Activated naive CD4-positive, alpha-beta T cell treated with anti-CD3 and anti-CD28 coated beads for 36 hours (primary cell): ENCODE measurements at places on chromosomes 2 and 18. TPM values are rescaled to one million over a fixed set of nuclear protein-coding genes. Genes with fewer than 3 reads are reported as not detected.

SOX11 gene
- not detected for total RNA-seq

UGT1A5 gene
- total RNA-seq, result not detected

GNAL gene
- total RNA-seq, result not detected

CABLES1 gene
- 0.12 TPM for total RNA-seq

TGFA gene
- total RNA-seq, result 0.64 TPM

ZFP36L2 gene
- 37.3 TPM for total RNA-seq

SDC1 gene
- 0.67 TPM for total RNA-seq

DNA sequence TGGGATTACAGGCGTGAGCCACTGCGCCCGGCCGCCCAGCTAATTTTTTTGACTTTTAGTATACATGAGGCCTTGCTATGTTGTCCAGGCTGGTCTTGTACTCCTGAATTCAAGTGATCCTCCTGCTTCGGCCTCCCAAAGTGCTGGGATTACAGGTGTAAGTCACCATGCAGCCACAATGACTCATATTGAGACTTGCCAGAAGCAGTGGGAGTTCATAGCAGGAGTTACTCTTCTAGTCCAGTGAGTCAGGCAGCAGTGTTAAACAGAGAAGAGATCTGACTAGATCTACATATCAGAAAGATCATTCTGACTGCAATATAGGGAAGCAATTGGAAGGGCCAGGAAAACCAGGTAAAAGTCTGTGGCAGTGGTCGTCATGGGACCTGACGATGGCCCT lies 1.5 kb upstream of the FLACC1 start:
- peak; percentile 28 for DNase-seq
- no peaks in the 10 kb centered on the region for H3K27me3 ChIP-seq
- no peak overlapping the region for H3K4me3 ChIP-seq

GRCh38 chr2:152542337-152542994 lies 174.8 kb downstream of the PRPF40A start:
- no peaks in the 10 kb centered on the region for H3K4me1 ChIP-seq
- peaks cover 8% of the 10 kb centered on the region for H3K27me3 ChIP-seq
- DNase-seq, result no peak
- H3K4me3 ChIP-seq, result no peak overlapping the region

GRCh38 chr2:237234268-237234667 lies 148.6 kb downstream of the COPS8 start:
- H3K36me3 ChIP-seq, result no peaks in the 10 kb centered on the region
- H3K27me3 ChIP-seq, result peaks cover 12% of the 10 kb centered on the region
- no peak for DNase-seq
- H3K4me3 ChIP-seq, result no peak overlapping the region

GRCh38 chr18:79598633-79599175 lies 80.9 kb upstream of the CTDP1 start:
- no peaks in the 10 kb centered on the region for H3K36me3 ChIP-seq
- no peak for DNase-seq
- no peak overlapping the region for H3K27ac ChIP-seq
- H3K4me1 ChIP-seq, result no peaks in the 10 kb centered on the region

DNA sequence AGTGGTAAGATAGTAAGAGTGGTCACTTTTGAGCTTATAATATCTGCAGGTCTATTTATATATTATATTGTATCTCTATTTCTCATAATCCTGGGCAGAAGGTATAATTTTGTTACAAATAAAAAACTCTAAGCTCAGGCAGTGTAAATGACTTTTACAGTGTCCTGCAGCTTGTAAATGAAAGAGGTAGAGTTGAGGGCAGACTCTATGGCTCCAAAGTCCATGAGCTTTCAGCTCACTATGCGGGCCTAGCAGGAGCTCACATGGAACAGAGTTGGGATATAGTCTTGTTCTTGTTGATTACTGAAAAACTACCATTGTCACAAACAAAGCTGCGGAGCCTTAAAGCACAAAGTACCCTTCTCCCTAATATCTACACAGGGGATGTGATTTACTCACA lies 361.4 kb downstream of the LNPK start:
- H3K27ac ChIP-seq, result no peak overlapping the region
- H3K27me3 ChIP-seq, result peaks cover 7% of the 10 kb centered on the region
- DNase-seq, result no peak

DNA sequence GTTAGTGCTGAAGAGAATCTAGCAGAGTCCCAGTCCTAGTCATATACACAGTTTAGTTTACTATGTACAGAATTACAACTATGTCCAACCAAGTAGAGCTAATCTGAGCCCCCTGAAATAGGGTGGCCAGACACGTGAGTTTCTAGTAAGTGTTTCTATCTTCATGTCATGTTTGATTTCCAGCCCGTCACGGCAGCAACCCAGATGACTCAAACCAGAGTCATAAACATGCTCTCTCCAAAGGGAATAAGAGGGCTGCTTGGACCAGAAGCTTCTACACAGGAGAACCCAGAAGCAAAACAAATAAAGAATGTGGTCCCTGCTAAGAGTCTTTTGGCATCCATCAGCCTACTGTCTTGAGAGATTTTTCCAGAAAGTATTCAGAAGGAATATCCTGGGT lies 64.9 kb upstream of the WIPF1 start:
- peaks cover 25% of the 10 kb centered on the region for H3K4me1 ChIP-seq
- DNase-seq, result no peak
- no peaks in the 10 kb centered on the region for H3K36me3 ChIP-seq
- H3K27ac ChIP-seq, result no peak overlapping the region

DNA sequence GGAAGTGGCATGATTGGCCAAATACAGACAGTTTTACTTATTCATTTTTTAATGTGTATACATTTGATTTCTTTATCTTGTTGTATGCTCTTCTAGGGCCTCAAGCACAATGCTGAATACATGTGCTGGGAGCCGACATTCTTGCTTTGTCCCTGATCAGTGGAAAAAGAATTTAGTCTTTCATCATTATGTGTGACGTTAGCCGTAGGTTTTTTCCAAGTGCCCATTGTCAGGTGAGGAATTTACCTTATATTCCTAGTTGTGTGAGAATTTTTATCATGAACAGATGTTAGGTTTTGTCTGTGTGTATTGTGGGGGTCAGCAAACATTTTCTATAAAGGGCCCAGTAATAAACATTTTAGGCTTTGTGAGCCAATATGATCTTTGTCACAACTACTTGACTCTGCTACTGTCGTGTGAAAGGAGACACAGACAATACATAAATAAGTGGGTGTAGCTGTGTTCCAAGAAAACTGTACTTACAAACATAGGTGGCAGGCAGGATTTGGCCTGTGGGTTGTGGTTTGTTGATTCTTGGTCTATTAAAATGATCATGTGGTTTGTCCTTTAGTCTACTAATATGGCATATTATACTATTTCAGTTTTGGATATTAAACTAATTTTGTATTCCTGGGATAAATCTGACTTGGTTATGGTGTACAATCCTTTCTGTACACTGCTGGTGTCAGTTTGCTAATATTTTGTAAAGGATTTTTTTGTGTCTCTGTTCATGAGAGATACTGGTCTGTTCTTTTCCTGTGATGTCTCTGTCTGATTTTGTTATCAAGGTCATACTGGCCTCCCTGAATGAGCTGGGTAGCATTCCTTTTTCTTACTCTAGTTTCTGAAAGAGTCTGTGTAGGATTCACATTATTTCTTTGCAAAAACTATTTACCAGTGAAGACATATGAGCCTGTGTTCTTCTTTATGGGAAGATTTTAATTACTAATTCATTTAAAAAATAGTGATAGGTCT lies 132.2 kb upstream of the SMAD7 start:
- no peaks in the 10 kb centered on the region for H3K27me3 ChIP-seq
- H3K4me1 ChIP-seq, result peaks cover 6% of the 10 kb centered on the region
- peaks cover 20% of the 10 kb centered on the region for H3K36me3 ChIP-seq
- H3K4me3 ChIP-seq, result no peak overlapping the region
- no peak overlapping the region for H3K27ac ChIP-seq

DNA sequence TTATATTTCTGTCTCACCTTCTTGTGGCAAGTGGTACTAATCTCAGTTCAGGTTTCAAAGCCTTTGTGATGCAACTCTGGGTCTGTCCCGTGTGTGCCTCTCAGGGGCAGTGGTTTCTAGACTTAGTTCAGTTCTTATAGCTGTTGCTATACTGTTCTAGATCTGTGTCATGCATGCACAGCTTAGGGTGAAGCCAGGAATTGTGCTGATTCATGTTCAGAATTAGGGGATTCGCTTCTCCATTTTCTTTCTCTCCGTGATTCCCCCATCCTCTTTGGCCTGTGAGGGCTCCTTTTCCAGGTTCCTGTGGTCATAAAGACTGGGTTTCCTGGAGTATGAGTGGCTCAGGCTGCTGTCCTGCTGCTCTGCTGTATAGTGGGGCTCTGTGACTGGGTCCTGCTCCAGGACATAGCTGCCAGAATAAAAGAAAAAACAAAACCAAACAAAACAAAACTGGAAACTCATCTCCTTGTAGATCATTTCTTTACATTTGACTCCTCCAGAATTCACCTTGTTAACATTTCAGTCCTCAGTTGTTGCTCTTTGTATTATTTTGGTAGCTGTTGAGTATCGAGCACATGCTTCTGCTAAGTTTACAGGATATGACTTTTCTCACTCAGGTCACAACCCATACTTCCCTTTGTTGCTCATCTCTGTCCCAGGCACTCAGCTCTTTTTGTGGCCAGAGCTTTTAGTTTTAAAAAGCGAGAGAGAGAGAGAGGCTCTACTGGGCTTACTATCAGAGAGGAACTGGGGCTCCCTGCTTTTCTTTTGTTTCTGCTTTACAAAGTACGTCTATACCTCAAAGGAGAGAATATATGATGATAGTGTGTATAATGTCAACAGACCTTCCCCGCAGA lies 34.2 kb downstream of the CERS6 start:
- no peaks in the 10 kb centered on the region for H3K27me3 ChIP-seq
- peaks cover 11% of the 10 kb centered on the region for H3K36me3 ChIP-seq
- peak overlapping the region; percentile 90 for H3K27ac ChIP-seq
- H3K4me1 ChIP-seq, result peaks cover 48% of the 10 kb centered on the region
- H3K4me3 ChIP-seq, result peak overlapping the region; percentile 57

- no peaks in the 10 kb centered on the region for H3K27me3 ChIP-seq
- no peak overlapping the region for H3K4me3 ChIP-seq
- H3K4me1 ChIP-seq, result no peaks in the 10 kb centered on the region
- H3K27ac ChIP-seq, result no peak overlapping the region
Measured at GRCh38 chr2:28633746-28634145, 117.9 kb upstream of the PPP1CB start.

- H3K36me3 ChIP-seq, result no peaks in the 10 kb centered on the region
- H3K27ac ChIP-seq, result no peak overlapping the region
- no peak overlapping the region for H3K4me3 ChIP-seq
- no peaks in the 10 kb centered on the region for H3K4me1 ChIP-seq
- no peaks in the 10 kb centered on the region for H3K27me3 ChIP-seq
- no peak for DNase-seq
Measured at GRCh38 chr18:60182223-60182622, 190.4 kb downstream of the MC4R start.

- DNase-seq, result no peak
- H3K4me1 ChIP-seq, result no peaks in the 10 kb centered on the region
- H3K27me3 ChIP-seq, result no peaks in the 10 kb centered on the region
- no peak overlapping the region for H3K27ac ChIP-seq
- no peak overlapping the region for H3K4me3 ChIP-seq
- no peaks in the 10 kb centered on the region for H3K36me3 ChIP-seq
Measured at GRCh38 chr2:8107621-8108378, 574.1 kb upstream of the ID2 start.

DNA sequence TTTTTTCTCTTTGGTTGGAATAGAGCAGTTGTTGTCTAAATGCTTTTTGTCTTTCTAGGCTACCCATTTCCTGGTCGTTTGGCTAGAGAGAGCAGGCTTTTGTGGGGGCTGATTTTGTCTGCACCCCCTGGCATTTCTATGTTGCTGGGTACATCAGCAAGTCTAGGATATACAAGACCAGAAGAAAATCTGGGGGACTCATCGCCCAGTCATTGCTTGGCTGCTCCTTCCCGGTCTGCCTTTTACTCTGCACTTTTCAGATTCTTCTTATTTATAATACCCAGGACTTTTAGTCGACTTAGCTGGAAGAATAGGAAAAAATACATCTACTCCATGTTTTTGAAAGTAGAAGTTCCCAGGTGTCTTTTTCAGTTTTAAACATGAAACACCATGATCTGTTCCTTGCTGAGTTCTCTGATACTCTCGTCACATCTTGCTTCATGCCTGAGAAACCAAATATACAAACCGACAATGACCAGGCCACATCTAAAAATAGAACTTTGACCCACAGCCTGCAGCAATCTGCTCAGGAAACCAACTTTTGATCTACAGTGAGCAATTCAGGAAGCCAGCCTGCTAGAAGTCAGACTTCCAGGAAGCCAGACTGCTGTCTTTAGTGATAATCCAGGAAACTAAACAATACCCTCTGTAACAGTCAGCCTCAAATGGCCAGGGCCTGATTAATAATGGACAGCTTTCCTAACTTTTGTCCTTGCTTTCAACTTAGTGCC lies 163.8 kb upstream of the MEX3C start:
- H3K27ac ChIP-seq, result no peak overlapping the region
- H3K36me3 ChIP-seq, result no peaks in the 10 kb centered on the region
- H3K4me1 ChIP-seq, result no peaks in the 10 kb centered on the region
- peaks cover 9% of the 10 kb centered on the region for H3K27me3 ChIP-seq

DNA sequence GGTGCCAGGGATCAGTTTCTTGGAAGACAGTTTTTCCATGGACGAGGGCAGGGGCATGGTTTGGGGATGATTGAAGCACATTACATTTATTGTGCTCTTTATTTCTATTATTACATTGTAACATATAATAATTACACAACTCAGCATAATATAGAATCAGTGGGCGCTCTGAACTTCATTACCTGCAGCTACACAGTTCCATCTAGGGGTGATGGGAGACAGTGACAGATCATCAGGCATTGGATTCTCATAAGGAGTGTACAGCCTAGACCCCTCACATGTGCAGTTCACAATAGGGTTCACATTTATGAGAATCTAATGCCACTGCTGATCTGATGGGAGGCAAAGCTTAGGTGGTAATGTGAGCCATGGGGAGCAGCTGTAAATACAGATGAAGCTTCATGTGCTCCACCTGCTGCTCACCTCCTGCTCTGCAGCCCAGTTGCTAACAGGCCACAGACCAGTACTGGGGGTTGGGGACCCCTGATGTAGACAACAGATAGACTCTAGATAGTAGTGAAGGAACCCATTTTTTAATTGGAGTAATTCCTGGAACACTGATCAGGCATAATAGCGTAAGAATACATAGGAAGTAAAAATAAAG lies 41.5 kb upstream of the MC4R start:
- H3K4me3 ChIP-seq, result no peak overlapping the region
- no peaks in the 10 kb centered on the region for H3K27me3 ChIP-seq
- H3K36me3 ChIP-seq, result no peaks in the 10 kb centered on the region
- DNase-seq, result peak; percentile 5
- no peaks in the 10 kb centered on the region for H3K4me1 ChIP-seq

- H3K27me3 ChIP-seq, result peaks cover 11% of the 10 kb centered on the region
- no peaks in the 10 kb centered on the region for H3K36me3 ChIP-seq
- peaks cover 3% of the 10 kb centered on the region for H3K4me1 ChIP-seq
Measured at GRCh38 chr2:106274668-106275067, 80.6 kb upstream of the UXS1 start.

GRCh38 chr2:195559431-195559914 lies 97.6 kb upstream of the SLC39A10 start:
- H3K4me3 ChIP-seq, result peak overlapping the region; percentile 59
- H3K36me3 ChIP-seq, result peaks cover 7% of the 10 kb centered on the region
- H3K4me1 ChIP-seq, result peaks cover 71% of the 10 kb centered on the region
- peak overlapping the region; percentile 98 for H3K27ac ChIP-seq
- no peaks in the 10 kb centered on the region for H3K27me3 ChIP-seq

GRCh38 chr2:26025509-26025908 lies 8.4 kb upstream of the RAB10 start:
- H3K4me1 ChIP-seq, result no peaks in the 10 kb centered on the region
- H3K27ac ChIP-seq, result no peak overlapping the region
- H3K36me3 ChIP-seq, result no peaks in the 10 kb centered on the region
- H3K4me3 ChIP-seq, result no peak overlapping the region
